NCI-H1105 (cell line): ENCODE measurements at places on chromosomes 2 and 18.

GRCh38 chr2:138610201-138610953 is 108.8 kb downstream of the SPOPL start:
- no peak for DNase-seq

- no peak for DNase-seq
Measured at GRCh38 chr18:56306797-56307196, 331.6 kb downstream of the TXNL1 start.

DNA sequence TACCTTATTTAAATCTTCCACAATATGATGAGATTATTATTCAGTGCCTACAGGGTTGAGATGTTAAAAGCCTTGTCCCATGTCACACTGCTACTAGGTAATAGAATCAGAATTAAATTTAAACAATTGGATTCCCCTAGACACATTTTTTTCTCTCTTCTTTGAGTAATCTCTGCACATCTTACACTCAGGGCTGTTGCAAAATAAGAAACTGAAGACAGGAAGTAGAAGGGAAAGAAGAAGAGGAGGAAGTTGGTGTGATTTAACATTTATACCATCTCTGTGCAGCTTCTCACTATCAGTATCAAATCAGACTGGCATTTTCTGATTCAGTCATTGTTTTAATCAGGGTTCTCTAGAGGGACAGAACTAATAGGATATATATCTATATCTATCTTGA is 677.6 kb downstream of the IRS1 start:
- DNase-seq: no peak

DNA sequence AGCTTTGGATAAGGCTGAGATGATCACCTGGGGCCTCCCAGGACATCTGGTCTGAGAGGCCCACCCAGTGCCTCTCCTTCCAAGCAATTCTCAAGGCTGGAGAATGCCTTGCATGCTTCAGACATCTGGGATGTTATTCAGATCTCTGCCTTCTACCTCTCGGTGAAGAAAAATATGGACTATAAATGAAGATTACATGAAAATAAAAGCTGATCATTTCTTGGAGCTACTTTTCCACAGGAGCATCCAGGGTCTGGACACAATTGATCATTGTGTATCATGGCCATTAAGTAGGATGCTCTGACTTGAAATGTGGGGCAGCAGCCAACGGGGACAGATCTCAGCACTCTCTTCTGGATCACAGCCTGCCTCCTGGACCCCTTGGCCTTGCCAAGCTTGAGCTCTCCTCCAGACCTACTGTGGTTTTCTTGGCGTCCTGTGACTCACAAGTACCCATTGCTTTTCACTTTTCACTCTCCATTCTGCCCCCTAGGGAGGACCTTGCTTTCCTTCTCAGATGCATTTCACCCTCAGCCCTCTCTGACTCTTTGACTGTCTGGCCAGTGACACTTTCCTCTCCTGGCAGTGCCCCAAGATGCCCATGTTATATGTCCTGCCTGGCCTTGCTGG is 203.1 kb downstream of the INSIG2 start:
- DNase-seq: no peak

DNA sequence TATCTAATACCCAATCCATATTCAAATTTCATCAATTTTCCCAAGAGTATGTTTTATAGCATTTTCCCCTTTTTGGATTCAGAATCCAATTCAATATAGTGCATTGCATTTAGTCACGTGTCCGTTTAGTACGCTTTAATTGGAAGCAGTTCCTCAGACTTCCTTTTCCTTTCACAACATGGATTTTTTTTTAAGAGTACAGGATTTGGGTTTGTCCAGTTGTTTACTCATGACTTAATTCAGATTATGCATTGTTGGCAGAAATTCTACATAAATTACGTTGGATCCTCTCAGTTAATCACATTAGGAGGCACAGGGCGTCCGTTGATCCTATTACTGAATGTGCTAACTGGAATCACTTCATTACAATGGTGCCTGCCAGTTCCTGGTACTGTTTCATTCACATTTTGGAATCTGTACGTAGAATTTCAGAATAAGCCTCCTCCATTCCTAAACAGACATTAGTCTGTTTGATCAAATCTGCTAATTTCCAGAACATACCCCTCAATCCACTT is 70.0 kb upstream of the ATIC start:
- DNase-seq: no peak
